ENCODE measurements at places on chromosomes 6 and 20.
A peak's percentile ranks its signal among the peaks of the same experiment; 100 is the strongest.

DNA sequence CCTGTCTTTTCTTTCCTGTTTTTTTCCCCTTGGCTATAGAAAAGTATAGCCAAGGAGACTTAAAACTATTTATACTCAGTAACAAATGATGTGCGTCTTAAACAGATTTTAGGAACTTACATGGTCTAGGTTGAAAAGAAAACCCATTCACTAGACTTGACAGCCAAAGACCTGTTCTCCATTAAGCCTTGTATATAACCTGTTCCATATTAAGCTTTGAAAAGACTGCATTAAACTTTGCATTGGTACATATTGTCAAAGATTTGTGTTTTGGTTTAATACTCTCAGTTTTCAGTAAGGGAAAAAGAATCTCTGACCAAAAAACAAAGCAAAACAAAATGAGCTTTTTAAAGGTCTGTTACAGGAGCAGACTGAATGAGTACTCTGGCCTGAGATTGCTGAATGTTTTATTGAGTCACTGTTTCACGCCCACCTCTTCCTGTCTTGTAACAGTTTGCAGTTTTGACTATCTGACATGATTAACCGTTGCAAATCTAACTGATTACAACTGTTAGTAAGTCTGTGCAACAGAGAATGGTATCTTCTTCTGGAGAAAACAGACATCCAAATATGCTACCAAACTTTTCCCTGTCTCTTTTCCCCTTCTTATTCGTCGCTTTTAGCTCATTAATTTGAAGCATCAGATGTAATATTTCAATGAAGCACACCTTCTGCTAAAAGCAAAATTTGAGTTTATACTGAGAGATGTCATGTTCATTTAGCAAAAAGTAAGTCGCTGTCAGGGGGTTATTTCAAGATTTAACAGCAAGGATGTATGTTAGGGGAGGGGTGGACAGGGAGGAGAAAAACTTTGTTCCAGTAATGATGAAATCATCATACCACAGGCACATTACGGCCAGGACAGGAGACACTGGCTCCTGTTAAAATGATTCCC, 59.1 kb upstream of the SUPT3H start:
- no peak for DNase-seq

- DNase-seq: no peak
Observed at GRCh38 chr6:134706806-134707205, 243.1 kb downstream of the ALDH8A1 start.

DNA sequence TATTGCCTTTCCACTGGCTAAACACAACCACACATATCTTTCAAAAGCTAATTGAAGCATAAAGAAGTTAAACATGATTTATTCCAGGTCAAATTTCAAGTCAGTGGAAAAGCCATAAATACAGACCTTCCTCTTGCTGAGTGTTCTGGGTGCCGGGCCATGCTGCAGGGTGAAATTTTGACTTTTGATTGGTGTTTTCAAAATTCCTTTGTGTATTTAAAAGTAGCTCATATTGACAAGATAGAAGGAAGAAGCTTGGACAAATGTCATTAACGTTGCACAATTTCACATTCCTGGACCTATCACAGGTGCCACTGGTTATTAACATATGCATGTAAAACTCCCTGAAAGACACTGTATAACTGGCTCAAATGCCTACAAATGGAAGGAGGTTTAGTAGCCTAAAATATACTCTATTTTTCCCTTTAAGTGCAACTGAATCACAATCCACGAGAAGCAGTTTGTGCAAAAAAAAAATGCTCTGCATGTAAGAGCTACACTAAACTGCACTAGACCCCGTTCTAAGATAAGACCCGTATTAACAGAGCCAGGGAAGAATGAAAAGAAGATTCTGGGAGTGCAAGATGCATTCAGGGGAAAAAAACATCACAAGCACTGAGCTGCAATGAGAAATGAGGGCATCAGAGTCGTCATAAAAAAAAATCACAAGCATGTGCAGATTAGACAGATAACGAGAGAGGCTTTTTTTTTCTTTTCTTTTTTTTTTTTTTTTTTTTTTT, 30.4 kb downstream of the ATXN1 start:
- DNase-seq: no peak

DNA sequence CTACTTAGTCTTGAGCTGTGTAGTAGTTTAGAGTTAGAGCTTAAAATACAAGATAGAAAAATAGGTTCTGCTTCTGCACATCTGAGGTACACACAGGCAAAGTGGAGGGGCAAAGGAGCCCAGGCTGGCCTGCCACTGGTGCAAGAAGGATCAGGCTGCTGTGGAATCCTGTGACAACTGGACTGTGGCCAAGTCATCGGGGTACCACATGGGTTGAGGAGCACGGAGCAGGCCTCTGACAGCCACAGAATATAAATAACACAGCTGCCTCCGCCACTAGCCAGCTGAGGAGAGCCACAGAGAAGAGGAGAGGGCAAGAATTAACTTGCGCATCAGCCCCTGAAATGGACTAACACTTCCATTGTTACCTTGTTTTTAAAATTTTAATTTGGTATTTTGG, 206.0 kb upstream of the MARCKS start:
- no peak for DNase-seq

DNA sequence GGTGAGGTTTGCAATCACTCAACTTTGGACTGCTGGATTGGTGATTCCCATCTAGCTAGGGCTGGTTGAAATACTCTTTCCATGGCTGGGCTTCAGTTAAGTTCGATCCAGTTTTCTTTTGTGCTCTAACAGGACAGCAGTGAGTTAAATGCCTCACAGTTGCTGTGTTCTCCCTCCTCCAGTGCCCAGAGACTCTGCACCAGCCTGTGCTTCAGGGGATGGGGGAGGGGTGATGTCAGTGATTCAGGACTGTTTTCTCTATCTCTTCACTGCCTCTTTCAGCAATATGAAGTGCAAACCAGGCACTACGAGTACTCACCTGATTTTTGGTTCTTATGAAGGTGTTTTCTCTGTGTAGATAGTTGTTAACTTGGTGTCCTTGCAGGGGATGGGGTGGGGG, 88.2 kb upstream of the FAM83B start:
- DNase-seq: no peak

DNA sequence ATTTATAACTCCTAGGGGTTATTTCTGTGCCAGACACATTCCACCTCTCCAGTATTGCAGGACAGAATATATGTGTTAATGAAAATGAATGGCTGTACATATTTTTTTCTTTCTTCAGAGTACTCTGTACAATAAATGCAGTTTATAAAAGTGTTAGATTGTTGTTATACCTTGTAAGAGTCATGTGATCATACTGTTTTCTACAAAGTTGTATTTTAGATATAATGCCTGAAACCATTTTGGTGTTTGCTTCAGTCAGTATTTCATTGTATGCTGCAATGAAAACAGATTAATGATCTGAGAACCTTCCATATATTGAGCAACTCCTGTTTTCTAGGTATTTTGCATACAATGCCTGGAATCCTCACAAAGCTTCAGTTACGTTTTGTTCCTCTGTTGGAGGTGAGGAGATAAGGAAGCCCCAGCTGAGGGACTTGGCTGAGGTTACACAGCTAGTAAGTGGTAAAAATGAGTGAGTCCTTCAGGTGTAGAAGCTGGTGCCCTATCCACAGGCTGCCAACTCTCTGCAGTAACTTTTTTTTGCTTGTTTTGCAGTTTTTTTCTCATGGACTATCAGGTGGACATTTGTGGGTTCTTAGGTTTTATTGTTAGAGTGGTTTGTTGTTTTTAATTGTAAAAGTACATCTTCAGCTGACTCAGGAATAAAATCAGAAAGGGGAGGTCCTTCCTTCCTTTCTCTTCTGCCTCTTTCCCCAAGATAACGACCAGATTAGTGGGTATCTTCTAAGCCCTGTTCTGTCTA, 11.6 kb downstream of the PDCD2 start:
- DNase-seq: no peak

DNA sequence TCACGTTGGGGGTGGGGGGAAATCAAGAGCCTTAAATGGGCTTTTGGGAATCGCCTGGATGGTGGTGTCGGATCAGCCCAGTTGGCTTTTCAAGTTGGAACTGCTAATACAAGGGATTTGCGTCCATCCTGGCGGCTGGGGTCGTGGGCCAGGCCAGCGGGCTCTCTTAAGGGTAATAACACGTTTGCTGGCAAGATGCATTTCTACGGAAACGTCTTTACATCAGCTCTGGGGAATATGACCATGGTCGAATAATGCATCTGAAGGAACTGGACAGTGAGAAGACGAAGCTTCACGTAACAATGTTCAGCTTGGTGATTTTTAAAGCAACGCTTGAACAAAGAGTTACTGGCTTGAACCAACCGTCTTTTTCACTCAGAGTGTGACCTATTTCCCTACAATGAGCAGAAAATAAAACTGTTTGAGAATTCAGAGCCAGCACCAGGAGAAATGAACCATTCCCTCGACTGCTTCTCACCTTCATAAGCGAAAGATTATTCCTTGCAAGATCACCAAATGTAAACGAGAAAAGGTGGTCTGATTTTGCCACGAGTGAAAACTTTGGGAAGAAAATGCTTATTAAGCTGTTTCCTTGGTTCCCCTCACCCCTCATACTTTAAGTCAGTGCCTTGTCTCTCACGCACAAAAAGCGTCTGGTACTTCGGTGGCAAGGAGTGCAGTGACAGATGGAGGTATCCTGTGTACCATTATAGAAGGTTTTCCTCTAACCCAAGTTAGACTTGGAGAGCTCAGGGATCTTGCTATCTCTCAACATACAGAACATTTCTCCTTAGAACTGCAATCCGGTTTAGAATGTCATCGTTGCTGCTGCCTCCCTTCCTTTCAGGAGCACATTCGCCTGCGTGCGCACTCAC, 1.4 kb upstream of the MARCKS start:
- DNase-seq: no peak

DNA sequence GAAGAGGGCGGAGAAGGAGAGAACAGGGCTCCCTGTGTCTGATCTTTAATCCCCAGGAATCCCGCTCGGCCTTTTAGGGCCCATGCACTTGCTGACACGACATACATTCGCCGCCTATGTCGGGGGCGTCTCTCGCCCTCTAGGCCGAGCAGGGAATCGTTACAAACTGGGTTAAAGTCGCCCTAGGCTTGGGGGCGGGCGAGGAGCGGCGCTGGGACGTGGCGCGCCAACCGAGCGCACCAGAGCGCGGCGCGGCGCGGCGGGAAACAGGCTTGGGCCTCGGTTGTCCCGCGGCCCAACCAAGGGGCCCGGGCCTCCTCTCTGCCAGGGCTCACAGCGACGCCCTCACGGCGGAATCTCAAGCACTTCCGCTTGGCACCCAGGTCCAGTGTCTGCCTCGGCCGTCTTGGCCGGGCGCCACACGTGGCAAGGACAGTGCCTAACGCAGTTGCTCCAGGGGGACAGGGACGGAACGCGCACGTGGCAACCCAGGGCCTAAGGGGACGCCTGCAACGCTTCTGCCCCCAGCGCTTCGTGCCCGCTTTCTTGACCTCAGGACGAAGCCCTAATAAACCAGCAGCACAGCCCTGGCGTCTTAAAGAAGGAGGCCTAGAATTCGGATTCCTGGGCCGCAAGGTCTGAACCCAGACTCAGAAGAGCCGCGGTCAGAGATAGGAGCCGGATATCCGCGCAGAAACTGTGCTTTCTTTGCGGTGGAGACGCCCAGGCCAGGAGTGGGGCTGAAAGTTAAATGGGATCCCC, 71.5 kb downstream of the NCR2 start:
- no peak for DNase-seq

DNA sequence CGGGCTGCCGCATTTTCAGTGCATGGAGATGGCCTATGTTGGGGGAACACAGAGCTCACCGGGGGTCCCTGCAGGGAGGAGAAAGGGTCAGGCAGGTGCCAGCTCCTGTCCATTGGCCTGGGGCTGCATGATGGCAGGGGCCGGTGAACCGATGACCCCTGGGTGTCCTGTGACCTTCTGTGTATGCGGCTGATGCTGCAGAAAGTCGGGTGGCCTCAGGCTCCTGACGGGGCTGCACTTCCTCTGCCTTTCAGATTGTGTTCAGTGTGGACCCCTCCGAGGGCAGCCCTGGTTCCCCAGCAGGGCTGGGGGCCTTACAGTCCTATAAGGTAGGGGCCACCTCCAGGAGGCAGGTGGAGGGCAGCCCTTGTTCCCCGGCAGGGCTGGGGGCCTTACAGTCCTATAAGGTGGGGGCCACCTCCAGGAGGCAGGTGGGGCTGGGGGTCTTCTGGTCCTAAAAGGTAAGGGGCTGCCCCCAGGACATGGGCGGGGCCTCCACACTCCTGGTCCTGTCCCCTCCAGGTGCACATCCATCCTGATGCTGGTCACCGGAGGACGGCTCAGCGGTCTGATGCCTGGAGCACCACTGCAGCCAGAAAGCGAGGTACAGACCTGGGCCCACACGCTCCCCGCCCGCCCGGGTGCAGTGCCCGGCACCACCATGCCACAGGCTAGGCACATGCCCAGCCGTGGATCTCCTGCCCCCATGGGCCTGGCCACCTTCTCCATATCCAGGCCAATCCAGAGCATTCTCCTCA, 11.0 kb upstream of the TNFRSF6B start:
- no peak for DNase-seq

GRCh38 chr6:3540253-3540820, 83.5 kb upstream of the SLC22A23 start:
- DNase-seq: no peak

- DNase-seq: peak; percentile 17
Observed at GRCh38 chr20:38685853-38686473, 38.3 kb upstream of the SLC32A1 start.

DNA sequence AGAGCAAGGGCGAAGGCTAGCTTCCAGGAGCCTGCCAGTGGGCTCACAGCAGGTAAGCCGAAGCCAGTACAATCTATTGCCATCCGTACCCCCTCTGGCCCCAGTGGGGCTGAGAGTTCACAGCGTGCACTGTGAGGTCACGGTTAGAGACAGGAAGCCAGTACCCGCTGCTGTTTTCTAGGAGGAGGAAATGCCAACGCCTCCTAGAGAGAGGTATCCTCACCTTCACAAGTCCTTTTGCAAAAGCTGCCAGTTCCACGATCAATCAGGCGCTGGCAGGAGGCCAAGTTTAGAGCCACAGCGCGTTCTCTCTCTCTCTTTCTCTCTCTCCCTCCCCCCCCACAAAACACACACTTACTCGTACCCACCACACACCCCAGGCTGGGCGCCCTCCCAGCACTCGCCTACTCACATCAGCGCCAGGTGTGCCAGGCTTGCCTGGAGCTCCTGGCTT, 22.5 kb downstream of the COL9A1 start:
- DNase-seq: no peak

DNA sequence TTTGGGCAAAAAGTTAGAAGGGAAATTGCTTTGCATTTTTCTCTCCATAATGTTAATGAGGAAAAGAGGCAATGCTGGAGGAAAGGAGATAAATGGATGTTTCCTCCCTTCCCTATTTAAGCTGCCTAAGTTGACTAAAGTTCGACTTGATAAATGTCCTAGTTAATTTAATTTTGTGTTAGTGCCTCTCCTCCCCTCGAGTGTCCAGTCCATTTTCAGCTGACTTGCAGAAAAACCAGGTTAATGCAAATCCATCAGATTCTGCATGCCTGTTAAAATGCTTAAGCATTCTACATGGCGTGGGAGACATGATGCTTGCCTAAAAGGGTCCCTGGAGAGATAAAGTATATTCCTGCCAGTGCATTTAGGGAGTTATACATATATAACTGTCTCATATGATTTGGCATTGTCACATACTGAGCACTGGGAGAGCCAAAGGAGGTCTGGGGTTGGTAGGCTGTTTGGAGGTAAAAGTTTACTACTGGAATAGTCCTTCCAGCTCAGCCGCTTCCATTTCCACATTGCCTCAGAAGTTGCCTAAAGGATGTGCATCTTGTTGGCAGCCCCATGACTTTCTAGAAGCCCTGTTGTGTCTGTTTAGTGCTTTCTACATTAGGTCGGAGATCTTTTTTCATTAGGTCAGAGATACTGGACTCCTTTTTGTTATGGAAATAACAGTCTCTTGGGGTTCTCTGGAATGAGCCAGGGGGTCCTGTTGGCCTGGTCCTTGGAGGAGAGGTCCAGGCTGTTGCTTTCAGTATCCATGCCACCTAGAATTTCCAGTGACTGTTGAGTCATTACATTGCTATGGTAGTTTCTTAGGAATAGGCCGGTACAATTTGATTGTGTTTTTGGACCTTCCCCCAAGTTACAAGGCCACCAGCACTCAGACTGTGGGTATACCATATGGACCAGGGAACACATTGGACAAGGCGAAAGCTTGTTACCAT, 30.4 kb downstream of the JARID2 start:
- no peak for DNase-seq

Measured in stimulated activated CD8-positive, alpha-beta memory T cell treated with anti-CD3 and anti-CD28 coated beads, Interleukin-4, amount 100 ng/mL, for 1 hour (primary cell).